SJSA1 (cell line): ENCODE measurements at places on chromosomes 5 and 9. TPM values are rescaled to one million over a fixed set of nuclear protein-coding genes. Genes with fewer than 3 reads are reported as not detected.

The BTNL8 gene
- not detected in 2 replicates for total RNA-seq

The TAF11L5 gene
- not detected in 2 replicates for total RNA-seq

The IRX2 gene
- total RNA-seq = 16.4 and 16.7 TPM in 2 replicates

The PCDHB13 gene
- 1.3 and 1.7 TPM in 2 replicates for total RNA-seq

The KCNIP1 gene
- 2.2 and 3.1 TPM in 2 replicates for total RNA-seq

The PAEP gene
- not detected in 2 replicates for total RNA-seq

The PCDH1 gene
- 0.53 TPM in 1 of 2 replicates, not detected in the other for total RNA-seq

The ITK gene
- not detected in 2 replicates for total RNA-seq

The ST8SIA4 gene
- total RNA-seq = not detected in 2 replicates

The BHMT gene
- total RNA-seq = not detected in 2 replicates

The SHOC1 gene
- total RNA-seq = not detected in 2 replicates

The IFNW1 gene
- not detected in 2 replicates for total RNA-seq

The SLC25A2 gene
- total RNA-seq = 0.11 and 0.75 TPM in 2 replicates

The HTR4 gene
- total RNA-seq = not detected in 2 replicates

The PCDHB7 gene
- total RNA-seq = 0.85 and 0.87 TPM in 2 replicates

The PDE6A gene
- total RNA-seq = 0.05 TPM in 1 of 2 replicates, not detected in the other

The SPATA31C1 gene
- total RNA-seq = not detected in 2 replicates

The STPG3 gene
- not detected in 2 replicates for total RNA-seq

DNA sequence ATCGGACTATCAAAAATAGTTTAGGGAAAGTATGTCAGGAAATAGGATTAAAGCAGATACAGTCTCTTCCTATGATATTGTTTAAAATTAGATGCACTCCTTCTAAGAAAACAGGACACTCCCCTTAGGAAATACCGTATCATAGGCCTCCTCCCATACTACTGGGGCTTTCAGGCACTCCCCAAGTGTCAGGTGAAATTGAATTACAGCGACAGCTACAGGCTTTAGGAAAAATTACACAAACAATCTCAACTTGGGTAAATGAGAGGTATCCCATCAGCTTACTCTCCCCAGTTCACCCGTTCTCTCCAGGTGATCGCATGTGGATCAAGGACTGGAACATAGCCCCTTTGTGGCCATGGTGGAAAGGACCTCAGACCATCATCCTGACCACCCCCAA is 110.4 kb upstream of the EPB41L4A start:
- no peak for DNase-seq
- H3K4me3 ChIP-seq = no peak overlapping the region
- no peaks in the 10 kb centered on the region for H3K4me1 ChIP-seq
- no peak overlapping the region for H3K27ac ChIP-seq
- H3K36me3 ChIP-seq = no peaks in the 10 kb centered on the region

GRCh38 chr9:81771571-81771970 is 82.2 kb upstream of the TLE1 start:
- no peaks in the 10 kb centered on the region for H3K27me3 ChIP-seq
- peaks cover 19% of the 10 kb centered on the region for H3K4me1 ChIP-seq
- DNase-seq = peak; percentile 58
- no peak overlapping the region for H3K4me3 ChIP-seq
- H3K36me3 ChIP-seq = no peaks in the 10 kb centered on the region
- peak overlapping the region; percentile 94 for H3K27ac ChIP-seq

GRCh38 chr9:72401396-72401795 is 36.4 kb upstream of the ZFAND5 start:
- H3K4me3 ChIP-seq = no peak overlapping the region
- no peak overlapping the region for H3K27ac ChIP-seq
- no peak for DNase-seq
- no peaks in the 10 kb centered on the region for H3K36me3 ChIP-seq
- H3K4me1 ChIP-seq = peaks cover 4% of the 10 kb centered on the region; the same call in 1 of the 2 replicates

- H3K27ac ChIP-seq = no peak overlapping the region
- no peak overlapping the region for H3K4me3 ChIP-seq
- no peak for DNase-seq
- no peaks in the 10 kb centered on the region for H3K36me3 ChIP-seq
- no peaks in the 10 kb centered on the region for H3K4me1 ChIP-seq
- H3K27me3 ChIP-seq = no peaks in the 10 kb centered on the region
Measured at GRCh38 chr9:16768816-16769215, 101.7 kb downstream of the BNC2 start.

GRCh38 chr5:39906146-39906545 is 481.4 kb upstream of the DAB2 start:
- no peaks in the 10 kb centered on the region for H3K27me3 ChIP-seq
- peak; percentile 60 for DNase-seq
- peaks cover 22% of the 10 kb centered on the region for H3K4me1 ChIP-seq
- H3K4me3 ChIP-seq = no peak overlapping the region
- H3K27ac ChIP-seq = no peak overlapping the region

DNA sequence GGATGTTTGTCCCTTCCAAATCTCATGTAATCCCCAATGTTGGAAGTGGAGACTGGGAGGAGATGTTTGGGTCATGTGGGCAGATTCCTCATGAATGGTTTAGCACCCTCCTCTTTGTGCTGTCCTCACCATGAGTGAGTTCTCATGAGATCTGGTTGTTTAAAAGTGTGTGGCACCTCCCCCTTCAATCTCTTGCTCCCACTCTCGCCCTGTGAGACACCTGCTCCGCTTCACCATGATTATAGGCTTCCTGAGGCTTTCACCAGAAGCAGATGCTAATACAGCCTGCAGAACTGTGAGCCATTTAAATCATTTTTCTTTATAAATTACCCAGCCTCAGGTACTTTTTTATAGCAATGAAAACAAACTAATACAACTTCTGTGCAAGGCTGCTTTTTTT is 127.3 kb upstream of the CCDC152 start:
- no peak for DNase-seq
- H3K27ac ChIP-seq = no peak overlapping the region
- no peaks in the 10 kb centered on the region for H3K27me3 ChIP-seq
- no peaks in the 10 kb centered on the region for H3K36me3 ChIP-seq
- no peak overlapping the region for H3K4me3 ChIP-seq

DNA sequence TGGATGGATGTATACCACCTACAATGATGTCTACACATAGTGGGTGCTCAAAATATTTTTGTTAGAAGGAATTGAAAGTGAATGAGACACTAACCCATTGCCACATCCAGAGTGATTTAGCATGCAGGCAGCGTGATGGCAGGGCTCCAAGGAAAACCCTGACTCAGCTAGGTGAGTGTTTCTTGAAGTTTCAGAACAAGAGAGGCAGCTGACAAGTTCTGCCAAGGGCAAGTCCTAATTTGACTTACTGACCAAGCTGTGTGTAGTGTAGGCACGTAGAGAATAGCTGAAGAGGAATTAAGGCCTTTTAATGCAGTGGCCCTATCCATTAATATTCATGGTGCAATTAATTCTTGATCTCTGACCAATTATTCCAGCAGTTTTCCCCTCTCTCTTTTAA is 107.8 kb upstream of the ATP10B start:
- H3K4me3 ChIP-seq = no peak overlapping the region
- H3K27ac ChIP-seq = no peak overlapping the region
- no peaks in the 10 kb centered on the region for H3K36me3 ChIP-seq
- H3K4me1 ChIP-seq = no peaks in the 10 kb centered on the region
- H3K27me3 ChIP-seq = no peaks in the 10 kb centered on the region
- no peak for DNase-seq

DNA sequence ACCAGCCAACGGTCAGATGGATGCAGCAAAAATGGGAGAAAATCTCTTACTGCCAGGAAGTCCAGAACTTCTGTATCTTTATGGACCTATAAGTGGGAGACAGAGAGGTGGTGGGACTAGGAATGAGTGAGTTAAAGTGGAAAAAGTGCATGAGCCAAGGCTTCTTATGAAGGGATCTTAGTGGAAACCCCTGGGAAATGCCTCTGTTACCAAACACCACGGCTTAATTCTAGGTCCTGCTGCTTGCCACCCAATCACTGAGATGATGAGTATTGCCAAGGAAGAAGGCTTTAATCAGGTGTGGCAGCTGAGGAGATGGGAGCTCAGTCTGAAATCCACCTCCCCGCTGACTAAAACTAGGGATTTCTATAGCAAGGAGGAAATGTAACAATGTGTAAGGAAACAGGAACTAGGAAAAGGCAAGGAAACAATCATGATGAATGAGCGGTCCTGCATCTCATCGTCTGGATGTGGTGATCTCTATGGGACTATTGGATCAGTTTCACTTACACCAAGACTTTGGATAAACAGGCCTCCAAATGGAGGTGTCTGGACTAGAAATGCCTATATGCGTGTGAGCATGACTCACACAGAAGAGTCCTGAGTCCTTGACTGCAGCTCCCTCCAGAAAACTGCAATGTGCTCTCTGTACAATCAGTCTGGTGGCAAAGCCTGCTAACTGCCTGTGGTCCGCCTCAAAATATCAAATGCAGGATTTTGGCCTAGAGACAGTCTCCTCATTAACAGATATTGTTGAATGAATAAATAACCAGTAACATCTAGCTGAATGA is 98.2 kb upstream of the PRR16 start:
- H3K36me3 ChIP-seq = no peaks in the 10 kb centered on the region
- no peak for DNase-seq
- no peak overlapping the region for H3K27ac ChIP-seq
- H3K4me3 ChIP-seq = no peak overlapping the region
- H3K4me1 ChIP-seq = 0 out of 2 replicates have a peak, but pooled peaks cover 5% of the 10 kb centered on the region

- no peaks in the 10 kb centered on the region for H3K27me3 ChIP-seq
- no peak overlapping the region for H3K27ac ChIP-seq
- H3K4me1 ChIP-seq = no peaks in the 10 kb centered on the region
- no peaks in the 10 kb centered on the region for H3K36me3 ChIP-seq
- H3K4me3 ChIP-seq = no peak overlapping the region
Measured at GRCh38 chr9:91522481-91522880, 98.8 kb upstream of the NFIL3 start.

DNA sequence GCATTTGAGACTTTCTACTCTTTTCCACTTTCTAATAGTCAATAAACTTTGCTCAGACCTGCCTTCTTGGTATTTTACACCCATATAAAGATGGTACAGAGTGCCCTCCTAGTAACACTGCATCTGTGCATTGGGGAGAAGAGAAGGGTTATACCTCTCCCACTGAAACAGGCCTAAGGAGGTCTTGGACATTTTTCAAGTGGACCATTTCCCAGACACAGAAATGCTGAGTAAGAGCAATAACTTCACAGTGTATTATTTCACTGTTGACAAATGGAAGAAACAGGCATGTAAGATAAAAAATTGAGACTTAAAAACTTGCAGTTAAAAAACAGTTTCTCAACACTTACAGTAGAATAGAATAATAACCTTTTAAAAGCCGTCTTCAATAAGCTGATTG is 1224.0 kb upstream of the CDH18 start:
- H3K36me3 ChIP-seq = no peaks in the 10 kb centered on the region
- DNase-seq = no peak
- H3K27ac ChIP-seq = no peak overlapping the region

DNA sequence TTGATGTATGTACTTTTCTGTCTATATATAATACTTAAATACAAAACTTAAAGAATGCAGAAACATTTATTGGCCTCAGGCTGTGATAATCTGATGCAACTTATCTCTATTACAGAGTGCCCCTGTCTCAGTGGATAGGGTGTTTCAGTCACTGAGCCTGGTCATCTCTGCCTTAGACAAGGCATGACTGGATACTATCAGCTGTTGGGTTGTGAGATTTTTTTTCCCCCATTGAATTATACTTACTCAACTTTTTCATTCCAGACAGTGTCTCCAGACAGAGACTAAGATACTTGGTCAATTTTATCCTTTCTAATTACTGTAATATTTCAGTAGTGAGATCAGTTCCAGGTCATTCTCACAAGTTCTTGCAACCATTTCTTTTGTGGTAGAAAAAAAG is 26.7 kb downstream of the XRCC4 start:
- H3K27me3 ChIP-seq = no peaks in the 10 kb centered on the region
- H3K36me3 ChIP-seq = no peaks in the 10 kb centered on the region
- H3K4me1 ChIP-seq = no peaks in the 10 kb centered on the region

GRCh38 chr9:29773676-29774075 is 2200.4 kb upstream of the C9orf72 start:
- no peak overlapping the region for H3K4me3 ChIP-seq
- no peak overlapping the region for H3K27ac ChIP-seq
- no peaks in the 10 kb centered on the region for H3K36me3 ChIP-seq
- DNase-seq = no peak

DNA sequence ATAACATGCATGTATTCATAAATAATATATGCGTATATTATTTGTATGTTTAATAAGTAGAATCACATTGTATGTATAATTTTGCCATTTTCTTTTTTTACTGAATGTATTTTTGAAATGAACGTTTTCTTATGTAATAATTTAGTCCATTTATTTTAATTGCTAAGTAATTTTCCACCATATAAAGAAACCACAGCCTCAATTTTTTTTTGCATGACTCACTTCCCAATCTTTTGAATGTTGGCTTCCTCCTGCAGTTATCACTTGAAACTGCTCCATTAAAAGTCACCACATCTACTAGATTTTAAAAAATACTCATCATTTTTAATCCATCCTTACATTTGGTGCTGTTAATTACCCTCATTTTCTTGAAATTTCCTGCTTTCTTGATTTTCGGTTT is 363.3 kb upstream of the MEF2C start:
- no peaks in the 10 kb centered on the region for H3K4me1 ChIP-seq
- H3K4me3 ChIP-seq = no peak overlapping the region
- H3K27ac ChIP-seq = no peak overlapping the region
- H3K36me3 ChIP-seq = no peaks in the 10 kb centered on the region
- DNase-seq = no peak
- no peaks in the 10 kb centered on the region for H3K27me3 ChIP-seq

DNA sequence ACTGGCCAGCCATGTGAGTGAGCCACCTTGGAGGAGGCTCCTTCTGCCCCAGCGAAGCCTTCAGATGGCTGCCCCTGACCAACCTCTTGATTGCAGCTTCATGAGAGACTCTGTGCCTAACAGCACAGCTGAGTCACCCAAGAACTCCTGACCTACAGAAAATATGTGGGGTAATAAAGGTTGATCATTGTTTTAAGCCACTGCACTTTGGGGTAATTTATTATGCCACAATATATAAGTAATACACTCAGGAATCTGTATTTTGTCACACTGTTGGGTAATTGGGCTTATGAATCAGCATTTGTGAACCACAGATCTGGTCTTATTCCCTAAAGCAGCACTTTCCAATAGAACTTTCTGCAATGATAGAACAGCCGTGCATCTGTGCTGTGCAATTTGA is 24.4 kb upstream of the VDAC1 start:
- H3K27ac ChIP-seq = peak overlapping the region; percentile 31
- no peaks in the 10 kb centered on the region for H3K27me3 ChIP-seq
- peaks cover 21% of the 10 kb centered on the region for H3K4me1 ChIP-seq
- H3K36me3 ChIP-seq = no peaks in the 10 kb centered on the region
- H3K4me3 ChIP-seq = no peak overlapping the region

DNA sequence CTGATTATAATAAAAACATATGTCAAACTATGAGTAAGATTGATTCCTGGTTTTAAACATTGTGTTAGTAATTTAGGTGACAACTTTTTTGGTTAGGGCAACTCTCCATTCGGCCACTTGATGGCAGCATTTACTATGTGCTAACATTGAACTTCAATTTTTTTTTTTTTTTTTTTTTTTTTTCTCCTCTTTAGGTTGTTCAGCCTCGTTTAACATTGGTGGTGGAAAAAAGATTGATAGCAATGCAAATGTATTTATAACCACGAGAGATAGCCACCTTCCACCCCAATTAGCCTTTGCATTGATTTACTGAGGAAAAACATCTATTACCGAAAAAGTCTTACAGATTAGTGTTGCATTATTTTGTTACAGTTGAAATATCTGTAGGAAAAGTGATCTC is 159.1 kb downstream of the CSNK1G3 start:
- no peaks in the 10 kb centered on the region for H3K36me3 ChIP-seq
- no peak overlapping the region for H3K27ac ChIP-seq
- peaks cover 14% of the 10 kb centered on the region for H3K4me1 ChIP-seq
- no peak for DNase-seq
